Kidney epithelial cell (primary cell): ENCODE measurements at places on chromosomes 5 and 9.

- DNase-seq: no peak
Observed at GRCh38 chr5:51411921-51412325, 28.7 kb downstream of the ISL1 start.

GRCh38 chr5:15513911-15514310 lies 13.9 kb downstream of the FBXL7 start:
- DNase-seq: no peak

DNA sequence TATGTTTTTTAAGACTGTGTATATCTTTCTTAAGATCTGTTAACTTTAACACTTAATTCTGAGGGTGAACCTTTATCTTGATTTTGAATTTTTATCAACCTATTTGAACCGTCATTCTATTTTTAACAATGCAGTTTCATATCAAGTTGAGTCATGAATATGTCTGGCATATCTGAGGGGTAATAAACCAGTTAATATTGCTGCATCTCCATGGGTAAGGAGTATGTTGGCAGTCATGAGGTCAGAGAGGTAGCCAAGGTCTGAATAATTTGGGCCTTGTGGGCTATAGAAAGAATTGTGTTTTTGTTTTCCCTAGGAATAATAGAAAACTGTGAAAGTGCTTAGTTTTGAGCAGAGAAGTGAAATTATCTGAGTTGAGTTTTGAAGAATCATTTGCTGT lies 419.0 kb downstream of the PLK2 start:
- DNase-seq: no peak

DNA sequence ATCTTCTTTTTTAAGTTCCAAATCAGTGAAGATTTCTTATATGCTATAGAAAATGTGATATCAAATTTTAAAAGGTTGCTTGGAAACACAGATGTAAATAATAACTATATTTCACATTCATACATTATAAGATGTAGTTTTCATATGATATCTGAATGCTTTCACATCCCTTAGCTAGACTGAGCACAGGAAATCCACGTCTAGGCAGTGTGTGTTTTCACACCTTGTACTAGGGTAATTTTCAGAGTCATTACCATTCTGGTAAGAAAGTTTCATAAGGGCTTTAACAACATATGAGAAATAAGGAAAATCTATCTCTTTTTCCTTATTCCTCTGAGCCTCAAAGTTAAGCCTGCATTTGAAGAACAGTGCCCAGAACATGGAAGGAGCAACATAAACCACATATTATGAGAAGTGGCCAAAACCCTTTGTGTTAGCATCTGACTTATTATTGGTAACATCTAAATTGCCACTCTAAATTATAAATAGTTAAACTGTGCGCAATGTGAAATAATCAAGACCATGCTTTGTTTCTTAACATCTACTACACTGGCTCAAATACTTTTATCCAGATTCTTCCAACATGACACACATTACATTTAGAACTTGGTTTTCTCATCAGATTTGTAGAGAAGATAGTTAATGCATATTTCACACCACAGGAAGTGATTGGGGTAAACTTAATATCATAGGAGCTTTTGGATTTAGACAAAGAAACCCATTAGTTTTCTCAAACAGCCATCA lies 113.3 kb downstream of the PPP2R2B start:
- no peak for DNase-seq

DNA sequence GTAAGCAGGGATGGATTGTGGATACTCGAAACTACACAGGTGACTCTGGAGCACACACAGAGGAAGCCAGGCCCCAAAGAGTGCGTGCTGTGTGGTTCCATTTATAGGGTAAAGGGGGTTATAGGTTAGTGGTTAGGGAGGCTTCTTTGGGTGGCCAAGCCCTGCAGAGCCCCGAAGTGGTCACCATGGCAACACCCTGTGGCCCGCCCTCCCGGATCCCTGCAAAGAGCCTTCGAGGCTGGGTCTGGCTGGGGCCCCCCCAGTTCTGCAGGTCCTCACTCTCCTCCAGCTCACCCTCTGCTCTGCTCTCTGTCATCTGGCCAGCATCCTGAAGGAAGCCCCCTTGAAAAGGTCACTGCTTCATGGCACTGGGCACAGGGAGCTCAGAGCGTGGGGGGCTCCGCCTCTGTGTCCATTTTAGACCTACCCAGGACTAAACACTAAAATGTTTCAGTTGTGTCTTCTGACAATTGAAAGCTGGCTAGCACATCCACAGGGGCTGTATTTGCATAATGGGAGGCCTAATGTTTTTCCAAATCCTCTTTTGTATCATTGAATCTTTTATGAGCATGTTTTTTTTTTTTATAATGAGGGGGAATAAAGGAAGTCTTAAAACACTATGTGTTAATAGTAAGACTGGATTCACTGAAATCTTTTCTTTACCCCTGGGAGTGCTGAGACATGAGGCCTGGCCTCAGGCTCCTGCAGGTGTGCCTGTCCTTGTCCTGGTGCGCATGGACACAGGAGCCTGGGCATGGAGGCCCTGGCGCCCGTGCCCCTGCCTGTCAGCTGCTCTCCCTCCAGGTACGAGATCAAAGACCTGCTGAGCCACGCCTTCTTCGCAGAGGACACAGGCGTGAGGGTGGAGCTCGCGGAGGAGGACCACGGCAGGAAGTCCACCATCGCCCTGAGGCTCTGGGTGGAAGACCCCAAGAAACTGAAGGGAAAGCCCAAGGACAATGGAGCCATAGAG lies 55.3 kb downstream of the WNK2 start:
- no peak for DNase-seq

- DNase-seq: no peak
Observed at GRCh38 chr9:121755581-121755980, 104.1 kb downstream of the DAB2IP start.

DNA sequence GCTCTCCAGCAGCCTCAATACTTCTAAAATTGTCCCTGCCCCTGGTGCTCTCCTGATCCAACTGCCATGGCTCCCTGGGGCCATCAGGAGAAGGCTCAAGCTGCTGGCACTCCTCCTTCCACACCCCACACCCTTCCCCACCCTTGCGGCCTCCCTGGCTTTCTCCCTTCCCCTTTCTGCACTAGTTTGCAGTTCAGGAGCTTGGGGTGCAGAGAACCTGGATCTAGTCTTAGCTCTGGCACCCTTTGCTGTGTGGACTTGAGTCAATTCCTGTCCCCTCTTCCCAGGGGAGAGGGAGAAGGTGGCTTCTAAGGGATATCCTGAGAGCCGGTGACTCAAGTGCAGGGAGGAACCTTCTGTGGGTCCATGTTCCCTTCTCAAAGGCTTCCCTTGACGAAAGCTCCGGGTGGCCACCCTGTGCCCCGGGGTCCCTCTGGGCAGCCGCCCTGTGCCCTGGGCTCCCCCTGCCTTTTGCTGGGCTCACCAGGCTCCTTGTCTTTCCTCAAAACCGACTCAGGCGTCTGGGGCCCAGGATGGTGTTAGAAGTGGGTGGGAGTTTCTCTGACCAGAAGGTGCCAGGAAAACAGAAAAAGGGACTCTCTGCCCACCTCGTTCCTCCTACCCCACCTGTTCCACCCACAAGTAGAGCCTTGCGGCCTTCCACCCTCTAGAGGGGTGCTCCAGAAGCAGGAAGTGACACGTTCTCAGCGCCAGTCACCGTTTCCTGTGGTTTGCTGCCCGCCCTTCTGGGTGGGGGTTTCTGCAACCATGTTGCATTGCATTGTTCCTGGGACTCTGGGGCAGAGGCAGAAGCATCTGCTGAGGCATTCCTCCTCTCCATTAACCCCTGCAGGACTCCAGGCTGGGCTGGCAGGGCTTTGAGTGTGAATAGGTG lies 15.0 kb downstream of the GLIPR2 start:
- no peak for DNase-seq

- no peak for DNase-seq
Observed at GRCh38 chr5:113183694-113184093, 207.1 kb downstream of the DCP2 start.

- no peak for DNase-seq
Observed at GRCh38 chr9:22041775-22042174, 32.7 kb upstream of the CDKN2B start.

GRCh38 chr5:107966201-107966600 lies 295.5 kb upstream of the EFNA5 start:
- no peak for DNase-seq

DNA sequence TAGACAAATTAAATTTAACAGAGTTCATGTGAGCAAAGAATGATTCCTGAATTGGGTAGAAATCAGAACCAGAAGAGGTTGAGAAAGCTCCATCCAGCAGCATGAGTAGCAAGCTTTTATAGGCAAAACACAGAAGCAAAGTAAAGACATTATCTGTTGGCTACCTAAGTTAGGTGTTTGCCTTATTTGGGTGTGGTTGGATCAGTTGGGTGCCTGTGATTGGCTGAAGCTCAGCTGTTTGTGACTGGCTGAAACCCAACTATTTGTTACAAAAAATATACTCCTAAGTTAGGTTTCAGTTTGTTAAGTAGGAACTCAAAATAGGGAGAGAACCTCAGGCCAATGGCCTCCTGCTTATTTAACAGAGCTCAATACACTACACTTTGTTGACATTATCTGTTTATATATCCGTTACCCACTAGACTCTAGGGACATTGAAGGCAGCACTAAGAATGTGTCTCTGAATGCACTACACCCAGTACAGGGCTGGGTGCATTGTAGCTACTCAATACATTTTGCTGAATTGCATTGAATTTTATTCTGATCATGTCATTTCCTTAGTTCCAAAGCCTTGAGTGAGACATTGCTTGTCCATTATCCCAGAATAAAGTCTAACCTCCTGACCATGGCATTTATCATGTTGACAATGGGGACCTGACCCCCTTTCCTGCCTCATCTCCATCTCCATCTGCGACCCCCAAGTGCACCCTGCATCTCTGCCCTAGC lies 98.7 kb downstream of the CCDC192 start:
- no peak for DNase-seq

- DNase-seq: no peak
Observed at GRCh38 chr5:74243634-74244033, 396.9 kb downstream of the ENC1 start.

DNA sequence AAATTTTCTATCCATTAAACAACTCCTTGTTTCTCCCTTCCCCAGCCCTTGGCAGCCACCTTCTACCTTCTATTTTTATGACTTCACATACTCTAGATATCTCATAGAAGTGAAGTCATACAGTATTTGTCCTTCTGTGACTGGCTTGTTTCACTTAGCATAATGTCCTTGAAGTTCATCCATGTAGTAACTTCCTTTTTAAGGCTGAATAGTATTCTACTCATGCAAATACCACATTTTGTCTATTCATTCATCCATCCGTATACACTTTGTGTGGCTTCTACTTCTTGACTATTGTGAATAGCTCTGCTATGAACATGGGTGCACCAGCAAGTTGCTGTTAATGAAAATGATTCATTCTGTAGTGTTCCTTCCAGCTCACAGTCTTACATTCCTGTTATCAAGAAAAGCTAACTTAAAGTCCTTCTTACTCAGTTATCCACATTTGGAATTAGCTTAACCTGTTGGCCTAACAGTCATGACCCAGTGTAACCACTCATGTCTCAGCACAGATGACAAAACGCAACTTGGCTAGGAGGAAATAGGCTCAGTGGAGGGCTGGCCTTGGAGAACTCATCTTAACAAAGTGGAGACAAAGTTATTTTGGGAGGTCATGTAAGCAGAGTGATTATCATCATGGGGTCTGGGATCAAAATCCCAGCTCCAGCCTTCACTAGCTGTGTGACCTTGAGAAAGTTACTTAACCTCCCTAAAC lies 129.7 kb upstream of the MAP3K1 start:
- DNase-seq: no peak

DNA sequence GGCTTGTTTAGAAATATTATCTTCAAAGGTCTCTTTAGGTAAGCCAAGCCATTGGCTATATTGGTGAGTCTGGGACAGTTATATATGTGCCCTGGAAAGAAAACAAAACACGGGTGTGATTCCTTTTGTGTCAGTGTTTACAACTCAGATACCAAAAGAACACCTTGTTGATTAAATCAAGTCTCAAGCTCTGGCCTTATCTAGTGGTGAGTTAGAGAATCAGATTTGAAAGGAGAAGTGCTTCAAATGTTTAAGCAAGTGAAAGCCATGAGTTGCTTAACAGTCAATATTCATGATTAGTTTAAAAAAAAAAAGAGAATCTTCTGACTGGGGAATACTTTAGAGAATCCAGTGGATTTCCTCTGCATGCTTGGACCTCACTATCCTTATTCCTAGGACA lies 68.3 kb downstream of the IQGAP2 start:
- no peak for DNase-seq

- no peak for DNase-seq
Observed at GRCh38 chr9:98610711-98611110, 98.0 kb downstream of the GABBR2 start.

DNA sequence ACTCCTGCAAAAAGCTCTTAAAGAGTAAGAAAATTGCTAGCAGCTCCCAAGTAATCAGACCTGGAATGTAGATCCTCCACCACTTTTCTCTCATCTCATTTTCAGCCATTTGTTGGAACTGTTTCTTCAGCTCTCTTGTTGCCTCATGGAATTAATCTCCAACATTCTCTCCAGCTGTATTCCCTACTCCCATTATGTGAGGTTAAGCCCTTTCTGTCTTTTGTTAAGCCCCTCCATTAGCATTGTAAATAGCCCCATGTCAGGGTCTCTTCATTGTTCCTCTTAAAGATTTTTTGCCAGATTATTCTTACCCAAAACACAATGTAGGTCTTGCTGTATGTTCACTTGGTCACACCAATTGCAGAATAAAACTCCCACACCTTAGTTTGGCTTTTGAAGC lies 119.8 kb downstream of the PLPPR1 start:
- DNase-seq: no peak

DNA sequence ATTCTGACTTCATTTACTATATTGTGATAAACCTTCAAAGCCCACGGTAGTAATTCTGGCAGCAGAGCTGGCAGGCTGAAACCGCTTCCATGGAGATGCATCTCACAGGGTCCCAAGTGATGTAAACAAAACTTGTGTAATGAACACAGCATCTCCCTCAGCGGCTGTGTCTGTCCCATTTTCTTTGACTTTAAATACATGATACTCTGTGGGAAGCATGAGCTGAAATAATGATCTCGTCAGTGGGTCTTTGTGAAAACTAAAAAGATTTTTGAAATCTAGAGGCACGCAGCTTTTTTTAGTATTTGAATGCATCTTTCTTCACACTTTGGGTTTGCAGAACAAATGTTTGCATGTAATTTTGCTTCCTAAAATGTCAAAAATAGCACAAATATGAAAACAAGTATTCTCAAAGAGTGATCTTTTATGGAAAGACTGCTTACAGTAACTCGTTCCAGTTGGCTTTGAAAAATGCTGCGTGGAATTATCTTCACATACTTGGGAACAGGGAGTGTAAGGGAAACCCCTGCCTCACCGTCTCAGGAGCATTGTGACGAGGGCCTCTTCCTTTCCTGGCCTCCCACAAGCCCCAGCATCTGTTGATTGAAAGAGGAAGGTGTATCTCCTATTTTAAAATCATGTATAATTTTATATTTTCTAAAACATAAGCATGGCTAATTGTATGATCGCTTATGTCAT lies 18.1 kb upstream of the LPCAT1 start:
- DNase-seq: no peak

GRCh38 chr5:2201011-2201410 lies 318.3 kb upstream of the IRX4 start:
- DNase-seq: no peak

- no peak for DNase-seq
Observed at GRCh38 chr5:10295619-10296326, 11.9 kb downstream of the CMBL start.
